ENCODE measurements at places on chromosomes 11 and 22. TPM values are rescaled to one million over a fixed set of nuclear protein-coding genes. Genes with fewer than 3 reads are reported as not detected.

MS4A14 gene
- not detected for total RNA-seq

GSC2 gene
- not detected for total RNA-seq

ISX gene
- total RNA-seq = not detected

PVALB gene
- total RNA-seq = 0.45 TPM

MAPK8IP1 gene
- total RNA-seq = 9.2 TPM

KRTAP5-11 gene
- not detected for total RNA-seq

HSPA8 gene
- 2,768 TPM for total RNA-seq

RAC2 gene
- not detected for total RNA-seq

KCNJ5 gene
- total RNA-seq = 3.2 TPM

KDM2A gene
- total RNA-seq = 32.2 TPM

WNT11 gene
- 27.5 TPM for total RNA-seq

B3GAT1 gene
- total RNA-seq = not detected

CYP2D6 gene
- not detected for total RNA-seq

SIRT3 gene
- total RNA-seq = 11.0 TPM

APOA1 gene
- not detected for total RNA-seq

ALDH3B2 gene
- total RNA-seq = not detected

CHADL gene
- 2.9 TPM for total RNA-seq

PHF5A gene
- 106 TPM for total RNA-seq

ELMOD1 gene
- 16.9 TPM for total RNA-seq

GRIA4 gene
- total RNA-seq = not detected

OR5P2 gene
- not detected for total RNA-seq

KDM4E gene
- total RNA-seq = not detected

STX5 gene
- total RNA-seq = 27.5 TPM

GAL3ST3 gene
- total RNA-seq = not detected

NECTIN1 gene
- 61.1 TPM for total RNA-seq

GLYAT gene
- not detected for total RNA-seq

SLC1A2 gene
- total RNA-seq = not detected

MAJIN gene
- not detected for total RNA-seq

HIPK3 gene
- 55.0 TPM for total RNA-seq

CHRNA10 gene
- total RNA-seq = 0.33 TPM

TRIM51G gene
- not detected for total RNA-seq

FAM83F gene
- not detected for total RNA-seq

ABCC8 gene
- total RNA-seq = not detected

BATF2 gene
- 0.43 TPM for total RNA-seq

NOX4 gene
- not detected for total RNA-seq

KREMEN1 gene
- 37.5 TPM for total RNA-seq

SYT13 gene
- 0.03 TPM for total RNA-seq

OR10A2 gene
- not detected for total RNA-seq

TTC36 gene
- total RNA-seq = 0.47 TPM

UCP3 gene
- 0.53 TPM for total RNA-seq

BDNF gene
- 0.20 TPM for total RNA-seq

CST6 gene
- total RNA-seq = not detected

DENND6B gene
- total RNA-seq = 0.08 TPM

RELA gene
- 38.3 TPM for total RNA-seq

MS4A15 gene
- total RNA-seq = not detected

PPFIBP2 gene
- total RNA-seq = 3.9 TPM

POU2AF3 gene
- not detected for total RNA-seq

MGAT3 gene
- total RNA-seq = not detected

OR51B2 gene
- not detected for total RNA-seq
